ENCODE measurements at places on chromosomes 11 and 22. TPM values are rescaled to one million over a fixed set of nuclear protein-coding genes. Genes with fewer than 3 reads are reported as not detected.

The GPR83 gene
- under 0.01 TPM for total RNA-seq

The MRTFA gene
- 16.8 TPM for total RNA-seq

The RASD2 gene
- under 0.01 TPM for total RNA-seq

The OR5P2 gene
- not detected for total RNA-seq

The OR51B5 gene
- 0.18 TPM for total RNA-seq

The H19 gene
- 1.7 TPM for total RNA-seq

The BIRC3 gene
- 0.46 TPM for total RNA-seq

The OR8K3 gene
- not detected for total RNA-seq

The PRR5L gene
- 6.3 TPM for total RNA-seq

The MMP27 gene
- not detected for total RNA-seq

The CCDC116 gene
- total RNA-seq, result 0.18 TPM

The DMC1 gene
- 2.7 TPM for total RNA-seq

The TIGD3 gene
- total RNA-seq, result 0.14 TPM

The RFPL1 gene
- not detected for total RNA-seq

The MS4A3 gene
- not detected for total RNA-seq

The OR52E8 gene
- total RNA-seq, result not detected

The DSCAML1 gene
- not detected for total RNA-seq

The KRTAP5-9 gene
- total RNA-seq, result not detected

The EFCAB6 gene
- total RNA-seq, result 2.1 TPM

The TRPM5 gene
- not detected for total RNA-seq

The OR51E2 gene
- total RNA-seq, result not detected

The RCE1 gene
- 13.2 TPM for total RNA-seq

The OSBP2 gene
- 0.83 TPM for total RNA-seq

The TRIM51 gene
- not detected for total RNA-seq

The CYTH4 gene
- 0.43 TPM for total RNA-seq

The OR8D1 gene
- total RNA-seq, result not detected

The TMEM191B gene
- total RNA-seq, result 0.65 TPM

The KRTAP5-8 gene
- not detected for total RNA-seq

The NELL1 gene
- total RNA-seq, result not detected

The MS4A7 gene
- not detected for total RNA-seq

The KCNJ1 gene
- not detected for total RNA-seq

The CNGA4 gene
- 0.09 TPM for total RNA-seq

The PANX2 gene
- total RNA-seq, result 0.85 TPM

The GSTT2 gene
- total RNA-seq, result 0.14 TPM

The KLHL35 gene
- 3.0 TPM for total RNA-seq

The OR6A2 gene
- total RNA-seq, result 0.14 TPM

The MRGPRX4 gene
- total RNA-seq, result not detected

The NPAT gene
- 7.7 TPM for total RNA-seq

The HEPN1 gene
- total RNA-seq, result not detected

The VPREB1 gene
- total RNA-seq, result not detected
